Fibroblast of mammary gland (primary cell): ENCODE measurements at places on chromosomes 1 and 21.

GRCh38 chr1:202806845-202807450 lies 1.3 kb downstream of the KDM5B start:
- DNase-seq = no peak

DNA sequence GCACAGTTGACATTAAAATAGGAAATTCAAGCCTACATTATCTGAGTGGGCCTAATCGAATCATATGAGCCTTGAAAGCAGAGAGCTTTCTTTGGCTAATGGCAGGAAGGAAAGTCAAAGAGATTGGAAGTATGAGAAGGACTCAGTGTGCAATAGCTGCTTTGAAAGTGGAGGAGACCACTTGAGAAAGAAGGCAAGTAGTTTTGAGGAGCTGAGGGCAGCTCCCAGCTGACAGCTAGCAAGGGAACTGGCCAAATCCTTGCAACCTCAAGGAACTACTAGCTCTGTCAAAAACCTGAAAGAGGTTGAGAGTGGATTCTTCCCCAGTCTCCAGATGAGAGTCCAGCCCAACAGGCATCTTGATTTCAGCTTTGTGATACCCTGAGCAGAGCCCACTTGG lies 149.0 kb upstream of the CACYBP start:
- no peak for DNase-seq

GRCh38 chr1:167056529-167057231 lies 33.5 kb downstream of the GPA33 start:
- no peak for DNase-seq

GRCh38 chr1:244552336-244552735 lies 91.3 kb downstream of the CATSPERE start:
- DNase-seq = peak; percentile 2
